ENCODE measurements at places on chromosomes 16 and 17. TPM values are rescaled to one million over a fixed set of nuclear protein-coding genes. Genes with fewer than 3 reads are reported as not detected.

DNA sequence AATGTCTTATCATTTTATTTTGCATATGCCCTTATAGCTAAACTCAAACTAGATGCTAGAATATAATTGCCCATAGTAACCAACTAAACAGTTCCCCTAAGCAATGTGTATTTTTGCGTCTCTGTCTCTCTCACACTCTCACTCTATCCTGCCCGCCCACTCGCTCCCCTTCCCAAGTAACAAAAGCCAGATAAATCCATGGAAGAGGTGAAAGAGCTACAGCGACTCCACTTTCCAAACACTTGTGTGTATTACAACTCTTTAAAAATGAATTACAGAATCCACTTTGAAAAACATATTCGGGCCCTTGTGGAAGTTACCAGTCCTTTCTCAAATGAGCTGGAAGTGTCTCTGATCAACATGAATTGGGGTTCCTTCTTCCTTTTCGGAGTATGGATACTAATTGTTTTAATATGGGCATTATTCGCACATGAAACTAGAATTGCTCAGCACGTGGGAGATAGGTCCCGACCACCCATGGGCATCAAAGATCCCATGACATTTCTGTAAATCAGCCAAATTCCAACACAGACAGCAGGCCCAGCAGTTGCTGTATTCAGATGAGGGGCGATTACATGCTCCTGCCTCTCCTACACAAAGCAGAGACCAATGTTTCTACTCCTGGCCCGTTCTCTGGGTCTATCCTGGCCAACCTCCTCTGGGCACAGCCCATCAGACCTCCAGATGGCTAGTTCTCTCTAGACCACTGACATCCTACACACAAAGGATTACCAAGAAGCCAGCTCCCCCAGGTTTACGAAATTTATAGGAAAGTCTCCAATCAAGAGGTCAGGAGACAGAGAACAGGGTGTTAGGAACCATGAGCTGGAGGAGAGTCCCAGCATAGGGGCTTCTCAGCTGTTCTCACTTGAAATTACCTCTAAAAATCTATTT lies 121.5 kb downstream of the ZFHX3 start:
- H3K4me1 ChIP-seq = peaks cover under 1% of the 10 kb centered on the region
- H3K36me3 ChIP-seq = no peaks in the 10 kb centered on the region
- H3K27ac ChIP-seq = no peak overlapping the region

Gene ZFP3
- 3.1 TPM for total RNA-seq

Gene TBC1D3
- total RNA-seq = not detected

Gene OTOP3
- total RNA-seq = not detected

- no peak overlapping the region for H3K27ac ChIP-seq
- H3K4me3 ChIP-seq = no peak overlapping the region
- H3K4me1 ChIP-seq = no peaks in the 10 kb centered on the region
- H3K27me3 ChIP-seq = no peaks in the 10 kb centered on the region
- H3K36me3 ChIP-seq = no peaks in the 10 kb centered on the region
These were observed 85.4 kb upstream of the CLEC18A start for GRCh38 chr16:69865701-69866100.

- H3K27ac ChIP-seq = no peak overlapping the region
- peak; percentile 43 for DNase-seq
- no peak overlapping the region for H3K4me3 ChIP-seq
- peaks cover 27% of the 10 kb centered on the region for H3K4me1 ChIP-seq
- H3K36me3 ChIP-seq = no peaks in the 10 kb centered on the region
These were observed 2.0 kb upstream of the CD300H start for GRCh38 chr17:74569020-74570003.

DNA sequence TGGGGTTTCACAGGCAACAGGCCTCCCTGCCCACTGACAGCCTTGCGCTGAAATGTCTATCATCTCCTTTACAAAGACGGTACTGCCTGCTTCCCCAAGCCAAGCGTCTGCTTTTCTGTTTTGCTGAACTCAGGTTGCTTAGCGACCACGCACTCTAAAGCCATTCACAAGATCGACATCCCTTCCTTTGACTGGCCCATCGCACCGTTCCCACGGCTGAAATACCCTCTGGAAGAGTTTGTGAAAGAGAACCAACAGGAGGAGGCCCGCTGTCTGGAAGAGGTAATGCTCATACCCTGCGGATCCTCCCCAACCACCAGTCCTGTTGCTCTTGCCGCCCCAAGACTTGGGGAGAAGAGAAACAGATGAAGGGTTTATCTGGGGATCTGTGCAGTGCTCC lies 28.7 kb downstream of the TMEM186 start:
- no peak overlapping the region for H3K4me3 ChIP-seq
- DNase-seq = no peak
- H3K27ac ChIP-seq = no peak overlapping the region
- no peaks in the 10 kb centered on the region for H3K27me3 ChIP-seq
- no peaks in the 10 kb centered on the region for H3K4me1 ChIP-seq

- no peak overlapping the region for H3K27ac ChIP-seq
- peaks cover 1% of the 10 kb centered on the region for H3K36me3 ChIP-seq
- no peak for DNase-seq
- no peaks in the 10 kb centered on the region for H3K27me3 ChIP-seq
- H3K4me3 ChIP-seq = no peak overlapping the region
These were observed 2.6 kb downstream of the ENO3 start for GRCh38 chr17:4953451-4953961.

DNA sequence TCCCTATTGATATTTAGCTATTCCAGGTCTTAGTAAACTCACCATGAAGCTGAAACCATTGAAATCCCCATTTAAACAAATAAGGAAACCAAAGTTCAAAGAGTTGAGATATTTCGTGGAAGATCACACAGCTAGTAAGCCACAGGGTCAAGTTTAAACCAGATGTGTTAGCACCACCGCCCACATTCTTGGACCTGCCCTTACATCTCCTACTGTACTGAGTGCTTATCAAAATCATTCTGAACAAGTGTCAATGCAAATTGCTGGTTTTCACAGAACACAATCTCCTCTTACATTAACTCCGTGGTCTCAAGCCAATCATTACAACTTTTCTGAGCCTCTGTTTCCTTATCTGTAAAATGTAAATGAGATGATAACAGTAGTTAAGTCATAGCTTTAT lies 676.2 kb downstream of the CDH11 start:
- no peak for DNase-seq
- no peak overlapping the region for H3K27ac ChIP-seq
- H3K4me3 ChIP-seq = no peak overlapping the region
- no peaks in the 10 kb centered on the region for H3K4me1 ChIP-seq

Gene CDRT4
- total RNA-seq = 12.8 TPM

DNA sequence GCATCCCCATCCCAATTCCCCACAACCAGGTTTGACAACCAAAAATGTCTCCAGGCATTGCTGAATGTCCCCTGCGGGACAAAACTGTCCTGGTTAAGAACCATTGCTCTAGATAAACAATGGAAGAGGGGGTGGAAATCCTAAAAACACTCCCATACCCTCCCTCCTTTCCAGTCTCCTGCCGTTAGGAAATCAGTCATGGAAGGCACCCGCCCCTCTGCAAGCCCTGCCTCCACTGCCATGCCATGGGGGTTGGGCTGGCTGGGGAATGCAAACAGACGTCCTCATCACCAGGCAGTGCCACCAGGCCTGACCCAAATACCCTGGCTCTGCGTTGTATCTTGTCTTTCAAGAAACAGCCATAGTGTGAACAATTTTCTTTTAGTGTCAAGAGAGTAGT lies 57.5 kb downstream of the CYTH1 start:
- peak overlapping the region; percentile 70 for H3K4me3 ChIP-seq
- peaks cover 98% of the 10 kb centered on the region for H3K4me1 ChIP-seq
- no peaks in the 10 kb centered on the region for H3K27me3 ChIP-seq
- H3K27ac ChIP-seq = peak overlapping the region; percentile 88
- H3K36me3 ChIP-seq = no peaks in the 10 kb centered on the region

GRCh38 chr16:48608871-48609651 lies 919 bp downstream of the N4BP1 start:
- H3K27ac ChIP-seq = peak overlapping the region; percentile 88
- DNase-seq = peak; percentile 57
- H3K36me3 ChIP-seq = peaks cover 3% of the 10 kb centered on the region
- no peaks in the 10 kb centered on the region for H3K27me3 ChIP-seq
- H3K4me1 ChIP-seq = peaks cover 43% of the 10 kb centered on the region

Gene LDAF1
- total RNA-seq = 12.2 TPM

Gene TMEM238L
- not detected for total RNA-seq

- peaks cover 4% of the 10 kb centered on the region for H3K4me1 ChIP-seq
- no peaks in the 10 kb centered on the region for H3K36me3 ChIP-seq
- no peak overlapping the region for H3K4me3 ChIP-seq
- no peak for DNase-seq
These were observed 98.2 kb upstream of the GNAO1 start for GRCh38 chr16:56093055-56093454.

GRCh38 chr16:50067290-50067853 lies 1.6 kb downstream of the HEATR3 start:
- peak; percentile 36 for DNase-seq
- peak overlapping the region; percentile 31 for H3K27ac ChIP-seq
- peaks cover 8% of the 10 kb centered on the region for H3K36me3 ChIP-seq
- H3K4me3 ChIP-seq = peak overlapping the region; percentile 87

Gene SPATA32
- total RNA-seq = 1.7 TPM

- no peak overlapping the region for H3K4me3 ChIP-seq
- no peak for DNase-seq
- peaks cover 34% of the 10 kb centered on the region for H3K27me3 ChIP-seq
- peaks cover 11% of the 10 kb centered on the region for H3K4me1 ChIP-seq
These were observed 162.6 kb upstream of the XYLT1 start for GRCh38 chr16:17633181-17633951.

DNA sequence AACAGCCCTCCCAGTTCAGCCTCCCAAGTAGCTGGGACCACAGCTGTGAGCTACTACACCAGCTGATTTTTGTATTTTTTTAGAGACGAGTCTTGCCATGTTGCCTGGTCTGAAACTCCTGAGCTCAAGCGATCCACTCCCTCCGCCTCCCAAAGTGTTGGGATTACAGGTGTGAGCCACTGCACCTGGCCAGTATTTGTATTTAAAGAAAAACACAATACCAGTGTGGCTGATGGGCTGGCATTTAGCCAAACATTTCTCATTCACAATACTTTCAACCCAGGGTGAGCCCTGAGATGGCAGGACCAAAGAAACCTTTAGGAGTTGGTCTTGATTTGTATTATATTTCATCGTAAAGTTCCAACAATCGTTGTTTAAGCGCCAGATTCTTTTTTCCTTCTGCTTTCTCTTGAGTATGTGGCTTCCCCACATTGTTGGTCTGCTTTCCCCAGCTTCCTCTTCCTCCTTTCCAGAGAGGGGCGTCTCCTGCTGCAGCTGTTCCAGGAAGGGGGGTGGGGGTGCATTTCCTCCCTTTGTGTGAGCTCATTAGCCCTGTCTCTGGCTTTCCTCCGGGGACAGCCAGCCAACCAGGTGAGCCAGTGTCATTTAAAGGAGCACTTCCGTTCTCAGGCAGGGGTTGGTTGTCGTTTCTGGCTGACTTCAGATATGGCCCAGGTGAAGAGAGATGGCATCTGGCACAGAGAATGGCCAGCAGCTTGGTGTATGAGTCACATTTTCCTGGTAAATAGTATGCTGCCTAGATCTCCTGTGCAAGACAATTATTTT lies 79.9 kb downstream of the GPRC5B start:
- H3K4me1 ChIP-seq = peaks cover 16% of the 10 kb centered on the region
- peaks cover 4% of the 10 kb centered on the region for H3K36me3 ChIP-seq
- peak overlapping the region; percentile 54 for H3K27ac ChIP-seq
- DNase-seq = peak; percentile 2
- peak overlapping the region; percentile 64 for H3K4me3 ChIP-seq

GRCh38 chr17:34820248-34820801 lies 140.9 kb downstream of the CCT6B start:
- H3K4me1 ChIP-seq = peaks cover 10% of the 10 kb centered on the region
- H3K4me3 ChIP-seq = no peak overlapping the region
- DNase-seq = no peak
- peaks cover 11% of the 10 kb centered on the region for H3K27me3 ChIP-seq
- no peaks in the 10 kb centered on the region for H3K36me3 ChIP-seq
- H3K27ac ChIP-seq = no peak overlapping the region

Gene KIF18B
- 33.0 TPM for total RNA-seq

DNA sequence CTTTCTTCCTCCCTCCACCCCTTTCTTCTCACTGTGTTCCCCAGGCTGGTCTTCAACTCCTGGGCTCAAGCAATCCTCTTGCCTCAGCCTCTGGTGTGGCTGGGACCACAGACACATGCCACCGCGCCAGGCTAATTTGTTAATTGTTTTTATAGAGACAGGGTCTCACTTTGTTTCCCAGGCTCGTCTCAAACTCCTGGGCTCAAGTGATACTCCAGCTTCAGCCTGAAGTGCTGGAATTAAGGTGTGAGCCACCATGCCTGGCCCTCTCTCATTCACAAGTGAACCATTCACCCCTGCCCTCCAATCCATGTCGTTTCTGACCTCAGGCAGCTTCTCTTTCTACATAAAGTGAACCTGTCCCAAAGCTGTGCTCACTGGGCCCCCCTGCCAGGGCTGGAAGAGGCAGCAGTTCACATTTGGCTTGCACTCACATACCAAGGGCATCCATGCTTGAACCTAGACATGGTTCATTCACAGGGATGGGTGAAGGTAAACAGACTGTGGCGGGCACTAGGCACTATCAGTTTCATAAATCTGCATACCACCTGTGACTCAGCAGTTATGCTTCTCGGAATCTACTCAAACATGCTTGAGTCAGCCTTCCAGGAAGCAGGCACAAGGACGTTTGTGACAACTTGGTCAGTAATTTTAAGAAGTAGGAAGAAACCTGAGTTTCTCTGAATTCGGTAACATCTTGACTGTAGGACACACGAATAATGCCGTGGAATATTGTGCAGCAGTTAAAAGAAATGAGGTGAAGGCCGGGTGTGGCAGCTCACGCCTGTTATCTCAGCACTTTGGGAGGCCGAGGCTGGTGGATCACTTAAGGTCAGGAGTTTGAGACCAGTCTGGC lies 6.0 kb upstream of the RNF213 start:
- H3K27me3 ChIP-seq = no peaks in the 10 kb centered on the region
- H3K36me3 ChIP-seq = peaks cover 2% of the 10 kb centered on the region
- peak overlapping the region; percentile 99 for H3K27ac ChIP-seq
- H3K4me1 ChIP-seq = peaks cover 75% of the 10 kb centered on the region
- peak overlapping the region; percentile 78 for H3K4me3 ChIP-seq
